ENCODE measurements at places on chromosomes 7 and 10. TPM values are rescaled to one million over a fixed set of nuclear protein-coding genes. Genes with fewer than 3 reads are reported as not detected.

The CYP26A1 gene
- polyA plus RNA-seq: not detected

- DNase-seq: peak; percentile 81
Observed at GRCh38 chr10:21334891-21335696, 190.4 kb downstream of the SKIDA1 start.

DNA sequence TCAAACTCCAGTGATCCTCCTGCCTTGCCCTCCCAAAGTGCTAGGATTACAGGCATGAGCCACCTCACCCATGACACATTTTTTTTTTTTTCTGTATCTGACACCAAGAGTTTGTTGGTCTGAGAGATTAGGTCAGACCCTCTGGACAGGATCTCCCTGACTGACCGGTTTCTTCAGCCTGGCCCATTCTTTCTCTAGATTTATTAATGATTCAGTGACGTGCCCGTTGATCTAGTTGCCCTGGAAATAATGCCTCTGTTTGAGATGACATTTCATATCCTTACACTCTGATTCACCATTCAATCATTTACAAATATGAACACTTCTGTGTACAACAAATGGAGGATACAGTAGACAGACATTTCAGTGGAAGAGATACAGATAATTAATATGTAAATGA lies 1.4 kb upstream of the ZNF212 start:
- no peak for DNase-seq

GRCh38 chr10:74755273-74755672 lies 71.1 kb upstream of the KAT6B start:
- no peak for DNase-seq

The FAM237B gene
- not detected for polyA plus RNA-seq

The INSIG1 gene
- 14.1 TPM for polyA plus RNA-seq

DNA sequence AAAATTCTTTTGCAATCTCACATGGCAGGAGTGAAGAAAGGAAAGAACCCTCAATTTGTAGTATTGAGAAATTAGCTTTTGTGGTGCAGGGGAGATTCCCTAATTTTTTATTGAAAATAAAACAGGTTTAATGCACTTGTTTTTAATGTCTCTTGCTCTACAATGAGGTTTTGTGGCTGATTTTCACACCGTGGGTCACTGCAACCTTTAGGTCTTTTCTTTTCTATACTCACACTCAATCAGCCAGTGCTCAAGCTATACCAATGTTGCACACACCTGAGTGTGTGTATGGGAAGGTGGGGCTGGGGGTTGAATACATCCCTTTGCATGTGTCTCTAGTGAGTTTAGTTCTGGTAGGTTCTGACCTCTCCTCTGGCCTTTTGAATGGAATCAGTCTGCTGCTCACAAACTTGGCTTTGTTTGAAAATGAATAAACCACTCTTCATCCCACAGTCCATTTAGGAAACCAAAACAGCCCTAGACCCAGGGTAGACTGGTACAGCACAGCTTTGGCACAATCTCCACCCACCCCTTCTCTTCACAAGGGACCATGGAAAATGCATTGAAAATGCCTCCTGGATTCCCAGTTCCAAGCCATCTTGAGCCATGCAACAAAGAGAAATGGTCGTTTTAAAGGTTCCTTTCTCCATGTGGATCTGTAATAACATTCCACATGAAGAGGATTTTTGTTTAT lies 411.5 kb downstream of the SFMBT2 start:
- DNase-seq: no peak

DNA sequence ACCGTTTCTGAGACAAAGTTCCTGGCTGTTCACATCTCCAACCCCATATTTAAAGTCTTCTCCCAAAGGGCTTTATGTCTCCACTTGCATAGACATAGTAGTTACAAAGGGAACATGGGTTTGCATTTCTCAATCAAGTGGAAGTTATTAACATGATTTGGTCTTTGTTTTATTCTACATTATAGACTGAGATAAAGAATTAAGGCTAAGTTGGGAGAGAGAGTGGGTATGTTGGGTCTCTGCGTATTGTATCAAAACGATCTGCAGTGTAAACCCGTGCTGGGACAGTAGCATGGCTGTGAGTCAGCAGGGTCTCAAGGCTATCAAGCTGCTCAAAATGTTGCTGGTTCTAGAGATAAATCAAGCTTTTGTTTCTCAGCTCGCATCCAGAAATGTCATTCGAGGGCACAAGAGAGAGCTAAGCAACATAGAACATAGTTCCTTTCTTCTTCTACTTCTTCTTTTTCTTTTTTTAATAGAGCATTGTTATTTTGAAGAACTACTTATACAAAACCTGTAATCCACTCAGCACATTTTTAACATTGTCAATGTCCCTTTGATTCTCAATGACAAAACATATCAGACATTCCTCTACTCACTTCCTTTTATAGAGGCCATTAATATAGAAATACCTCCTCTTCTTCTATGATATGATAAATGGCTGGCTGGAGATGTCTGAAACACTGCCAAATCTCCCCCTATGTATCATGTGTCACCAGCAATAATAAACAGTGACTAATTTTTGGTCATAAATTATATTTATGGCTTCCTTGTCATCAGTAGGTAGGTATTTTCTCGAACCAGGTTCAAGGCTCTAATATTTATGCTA lies 34.5 kb upstream of the RHOBTB1 start:
- DNase-seq: no peak

DNA sequence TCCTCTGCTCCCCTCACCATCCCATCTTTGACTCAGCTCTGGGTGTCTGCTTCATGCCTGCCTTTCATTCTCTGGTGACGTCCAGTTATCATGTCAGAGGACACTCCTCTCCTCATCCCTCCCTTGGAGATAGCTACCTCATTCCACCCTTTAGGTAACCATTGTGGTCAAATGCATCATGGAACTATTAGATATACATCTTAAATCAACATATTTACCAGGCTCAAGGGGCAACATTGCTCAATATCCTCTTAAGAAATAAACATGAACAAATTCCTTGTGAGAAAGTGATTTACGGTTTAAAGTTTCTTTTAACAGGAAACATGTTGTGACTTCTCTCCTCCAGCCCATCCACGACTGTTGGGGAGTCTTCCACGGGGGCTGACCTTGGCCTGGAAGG lies 511.6 kb upstream of the IGFBP3 start:
- no peak for DNase-seq

DNA sequence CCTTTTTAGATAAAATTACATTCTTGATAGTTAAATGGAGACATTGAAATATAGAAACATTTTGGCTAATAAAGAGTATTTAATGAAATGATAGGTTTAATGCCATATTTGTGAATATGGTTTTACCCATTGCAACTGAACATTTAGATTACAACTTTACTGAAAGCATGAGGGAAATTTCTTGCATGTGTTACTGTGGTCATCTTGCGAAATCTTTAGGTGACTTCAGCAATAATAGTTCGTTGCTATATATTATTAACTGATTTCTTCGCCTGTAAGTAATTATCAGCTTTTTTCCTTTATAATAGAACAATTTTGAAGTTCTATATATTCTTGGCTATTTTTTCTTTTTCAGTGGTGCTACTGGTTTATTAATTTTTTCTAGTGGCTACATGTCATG lies 83.2 kb downstream of the MLLT10 start:
- no peak for DNase-seq

The PSMG3 gene
- polyA plus RNA-seq: 45.2 TPM

The C7orf57 gene
- not detected for polyA plus RNA-seq

DNA sequence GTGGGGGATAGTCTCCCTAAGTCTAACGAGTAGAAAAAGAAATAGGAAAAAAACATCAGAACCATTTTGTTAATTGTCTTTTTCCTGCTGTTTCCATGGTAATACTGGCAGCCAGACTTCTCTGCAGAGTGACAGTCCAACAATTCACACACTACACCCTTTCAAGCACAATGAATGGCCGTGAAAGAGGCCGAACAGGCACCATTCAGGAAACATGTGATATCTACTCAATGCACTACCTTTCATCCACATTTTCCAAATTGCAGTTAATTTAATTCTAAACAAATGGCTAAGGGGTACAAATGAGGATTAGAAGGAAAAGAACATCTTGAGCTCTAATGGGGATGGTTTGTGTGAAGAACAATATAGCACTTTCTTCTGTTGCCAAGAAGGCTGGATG lies 358.5 kb upstream of the ANKRD30A start:
- DNase-seq: no peak

GRCh38 chr10:12877150-12877549 lies 124.4 kb downstream of the CCDC3 start:
- DNase-seq: no peak

DNA sequence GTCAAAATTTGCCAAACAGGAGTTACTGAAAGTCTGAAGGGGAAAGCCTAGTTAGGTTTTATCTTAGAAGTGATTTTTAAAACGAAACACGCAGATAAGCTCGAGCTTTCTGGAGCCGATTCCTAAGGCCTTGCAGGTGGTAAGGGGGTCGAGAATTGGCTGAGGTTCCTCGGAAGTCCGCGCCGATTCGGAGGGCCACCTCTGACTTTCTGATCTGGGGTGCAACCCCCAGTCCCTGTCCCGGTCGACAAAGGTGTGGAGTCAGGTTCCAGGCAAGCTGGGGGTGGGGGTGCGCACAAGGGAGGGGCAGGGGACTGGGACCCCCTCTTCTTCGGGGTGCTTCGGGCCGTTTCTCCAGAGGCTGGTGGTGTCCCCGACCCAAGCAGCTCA lies 701 bp upstream of the CUL1 start:
- no peak for DNase-seq

GRCh38 chr7:100171087-100171681 lies 2.8 kb upstream of the GAL3ST4 start:
- no peak for DNase-seq

The KCND2 gene
- polyA plus RNA-seq: not detected

The ZP3 gene
- 0.38 TPM for polyA plus RNA-seq

The PODXL gene
- 1.9 TPM for polyA plus RNA-seq

GRCh38 chr10:80191589-80192270 lies 13.6 kb downstream of the ANXA11 start:
- DNase-seq: peak; percentile 65

- no peak for DNase-seq
Observed at GRCh38 chr7:47192978-47193377, 388.9 kb downstream of the TNS3 start.

DNA sequence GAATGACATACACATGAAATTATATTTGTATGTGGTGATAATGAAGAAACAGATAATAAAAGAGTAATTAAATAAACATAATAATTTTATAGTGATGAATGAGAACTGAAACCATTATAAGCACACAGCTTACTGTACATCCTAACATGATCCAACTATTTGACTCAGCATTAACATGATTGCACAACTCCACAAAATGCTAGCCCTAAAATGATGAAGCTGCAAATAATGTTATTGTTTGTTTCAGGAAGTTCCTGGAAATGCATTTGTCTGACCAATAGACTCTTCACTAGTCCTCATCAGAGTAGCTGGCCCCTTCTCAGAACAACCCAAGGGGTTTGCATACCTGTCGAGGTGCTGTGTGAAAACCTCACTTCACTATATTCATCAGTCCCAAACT lies 115.5 kb downstream of the RTKN2 start:
- DNase-seq: no peak

The LAMB4 gene
- not detected for polyA plus RNA-seq

The SH2D4B gene
- not detected for polyA plus RNA-seq

The ZNF425 gene
- polyA plus RNA-seq: 2.1 TPM

The TECTB gene
- not detected for polyA plus RNA-seq

The SEMA3A gene
- 0.08 TPM for polyA plus RNA-seq

- DNase-seq: no peak
Observed at GRCh38 chr7:154676422-154677073, 326.4 kb downstream of the PAXIP1 start.

The NRCAM gene
- 0.59 TPM for polyA plus RNA-seq

GRCh38 chr7:39577229-39577874 lies 11.1 kb downstream of the YAE1 start:
- DNase-seq: no peak

DNA sequence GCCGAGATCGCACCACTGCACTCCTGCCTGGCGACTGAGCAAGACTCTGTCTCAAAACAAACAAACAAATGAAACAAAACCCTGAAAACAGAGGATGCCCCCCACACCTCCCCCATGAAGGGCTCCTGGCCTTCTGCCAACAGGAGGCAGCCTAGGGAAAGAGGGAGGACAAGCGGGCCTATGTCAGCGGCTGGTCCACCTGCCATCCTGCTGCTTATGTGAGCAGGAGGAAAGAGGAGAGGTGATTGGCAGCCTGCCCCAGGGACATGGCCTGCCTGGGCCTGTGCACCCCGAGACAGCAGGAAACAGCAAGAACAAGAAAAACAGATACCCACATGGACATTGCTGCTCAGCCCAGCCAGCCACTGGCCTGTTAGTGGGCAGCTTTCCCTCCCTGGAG lies 9.1 kb upstream of the ZNF316 start:
- no peak for DNase-seq

All from aorta (tissue), 5 donors.